Forelimb muscle (tissue), 1 donor: ENCODE measurements at places on chromosomes 3 and 15. TPM values are rescaled to one million over a fixed set of nuclear protein-coding genes. Genes with fewer than 3 reads are reported as not detected.

The THSD4 gene
- polyA plus RNA-seq, result 21.8 TPM

The ANKRD34C gene
- not detected for polyA plus RNA-seq

The STRIT1 gene
- polyA plus RNA-seq, result 49.3 TPM

The CCDC39 gene
- polyA plus RNA-seq, result 2.7 TPM

The ONECUT1 gene
- polyA plus RNA-seq, result not detected

The PLA2G4E gene
- 2.0 TPM for polyA plus RNA-seq

The POPDC2 gene
- polyA plus RNA-seq, result 38.2 TPM

The TM4SF1 gene
- polyA plus RNA-seq, result 29.0 TPM
